ENCODE measurements at places on chromosomes 2 and 18.

DNA sequence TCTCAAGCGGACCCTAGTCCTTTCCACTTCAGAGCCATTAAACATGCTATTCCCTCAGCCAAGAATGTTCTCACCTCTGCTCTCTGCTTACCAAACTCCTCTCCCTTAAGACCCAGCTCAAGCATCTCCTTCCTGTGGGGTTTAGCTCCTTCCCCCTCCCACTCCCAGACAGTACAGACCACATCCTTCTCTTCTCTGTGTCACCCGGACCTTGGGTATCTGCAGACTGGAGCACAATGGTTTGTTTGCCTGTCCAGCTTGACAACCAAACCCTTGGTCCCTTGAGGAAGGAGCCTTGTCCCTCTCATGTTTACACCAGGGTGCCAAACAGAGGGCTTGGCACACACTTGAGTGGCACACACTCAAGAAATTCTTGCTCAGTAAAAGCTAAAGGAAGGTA lies 4.1 kb upstream of the CD8A start:
- DNase-seq, result peak; percentile 40

DNA sequence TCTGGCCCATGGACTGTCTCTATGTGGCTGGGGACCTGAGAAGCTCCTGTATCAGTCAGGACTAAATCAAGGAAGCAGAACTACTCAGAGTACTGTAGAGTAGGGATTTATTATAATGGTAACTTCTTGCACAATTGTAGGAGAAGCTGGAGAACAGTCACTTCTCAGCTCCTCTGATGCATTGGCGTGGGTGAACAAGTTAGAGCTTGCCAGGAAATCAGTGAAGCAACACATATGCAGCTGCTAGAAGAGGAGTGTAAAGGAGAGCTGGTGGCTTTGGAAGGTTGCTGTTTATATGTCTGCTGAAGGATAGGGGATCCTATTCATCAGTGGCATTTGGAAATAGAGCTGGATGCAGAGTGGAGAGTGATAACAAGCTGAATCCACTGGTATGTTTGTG lies 215.5 kb upstream of the CWC22 start:
- no peak for DNase-seq

GRCh38 chr2:178679891-178680290 lies 127.3 kb downstream of the TTN start:
- no peak for DNase-seq

GRCh38 chr18:76562286-76563122 lies 67.5 kb upstream of the ZNF516 start:
- no peak for DNase-seq

- no peak for DNase-seq
Measured at GRCh38 chr2:31136732-31137131, 1.5 kb downstream of the GALNT14 start.

DNA sequence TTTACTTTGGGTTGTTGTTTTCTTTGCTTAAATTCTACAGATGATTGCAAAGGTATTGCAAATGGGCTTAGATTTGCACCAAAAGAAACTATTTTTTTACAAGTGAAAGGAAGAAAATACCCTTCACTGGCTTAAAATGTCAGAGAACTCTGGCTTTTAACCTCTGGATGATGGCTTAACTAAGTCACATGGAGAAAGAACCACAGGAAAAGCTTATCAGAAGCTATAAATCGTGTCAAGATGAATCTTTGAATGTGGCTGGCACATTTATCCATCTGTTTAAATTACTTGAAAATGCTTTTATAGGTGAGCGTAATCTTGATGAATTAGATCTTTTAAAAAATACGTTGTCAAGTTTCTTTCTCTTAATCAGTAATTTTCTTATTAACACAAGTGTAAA lies 32.0 kb upstream of the CCDC178 start:
- DNase-seq, result no peak

GRCh38 chr2:156447761-156448160 lies 11.6 kb downstream of the GPD2 start:
- DNase-seq, result no peak

GRCh38 chr18:24656050-24656449 lies 195.6 kb downstream of the HRH4 start:
- no peak for DNase-seq

DNA sequence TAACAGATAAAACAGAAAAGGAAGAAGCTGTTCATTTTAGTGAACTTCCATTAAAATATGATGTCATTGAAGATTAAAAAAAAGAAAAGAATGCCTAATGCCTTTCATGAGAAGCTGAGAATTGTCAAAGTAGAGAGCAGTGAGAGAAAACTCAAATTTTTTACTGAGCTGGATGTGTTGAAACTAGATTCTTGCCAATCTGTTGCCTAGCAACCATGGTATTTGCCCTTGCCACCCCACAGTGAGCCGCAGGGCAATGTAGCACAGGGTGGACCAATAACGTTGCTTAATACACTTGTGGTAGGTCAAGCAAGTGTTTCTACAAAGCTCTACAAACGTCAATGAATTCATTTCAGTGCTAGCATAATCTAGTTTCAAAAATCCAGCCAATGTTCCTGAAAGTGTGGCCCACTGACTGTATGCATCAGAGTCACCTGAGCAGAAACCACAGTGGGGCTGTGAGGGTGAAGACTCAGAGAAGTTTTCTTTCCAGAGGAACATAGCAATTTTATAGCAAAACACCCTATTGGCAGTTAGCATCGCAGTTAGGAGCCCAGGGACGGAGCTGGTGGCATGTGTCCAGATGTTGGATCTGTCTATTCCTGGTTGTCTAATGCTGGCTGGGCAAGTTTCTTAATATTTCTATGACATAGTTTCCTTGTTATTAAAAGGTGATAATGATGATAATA lies 132.2 kb downstream of the DOCK10 start:
- peak; percentile 43 for DNase-seq

DNA sequence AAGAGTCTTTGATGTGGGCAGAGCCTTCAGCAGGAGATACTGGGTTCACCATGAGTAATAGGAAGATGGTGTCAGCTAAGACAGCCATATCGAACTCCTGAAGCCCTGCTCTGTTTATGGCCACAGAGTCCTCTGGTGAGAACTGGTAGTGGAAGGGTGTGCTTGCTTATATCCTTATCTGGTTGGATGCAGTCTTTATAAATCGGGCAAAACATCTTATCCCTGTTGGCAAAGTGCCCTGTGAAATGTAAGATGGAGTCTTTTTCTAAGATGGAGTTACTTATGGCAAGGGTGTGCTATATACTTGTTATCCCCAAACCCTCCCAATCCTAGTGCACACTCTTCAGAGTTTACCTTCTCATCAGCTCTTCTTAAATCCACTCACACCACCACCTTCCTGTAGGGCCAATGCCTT lies 190.8 kb upstream of the PARD3B start:
- DNase-seq, result no peak
